Posterior vena cava (tissue), 2 donors: ENCODE measurements at places on chromosomes 6 and 20. TPM values are rescaled to one million over a fixed set of nuclear protein-coding genes. Genes with fewer than 3 reads are reported as not detected.

DNA sequence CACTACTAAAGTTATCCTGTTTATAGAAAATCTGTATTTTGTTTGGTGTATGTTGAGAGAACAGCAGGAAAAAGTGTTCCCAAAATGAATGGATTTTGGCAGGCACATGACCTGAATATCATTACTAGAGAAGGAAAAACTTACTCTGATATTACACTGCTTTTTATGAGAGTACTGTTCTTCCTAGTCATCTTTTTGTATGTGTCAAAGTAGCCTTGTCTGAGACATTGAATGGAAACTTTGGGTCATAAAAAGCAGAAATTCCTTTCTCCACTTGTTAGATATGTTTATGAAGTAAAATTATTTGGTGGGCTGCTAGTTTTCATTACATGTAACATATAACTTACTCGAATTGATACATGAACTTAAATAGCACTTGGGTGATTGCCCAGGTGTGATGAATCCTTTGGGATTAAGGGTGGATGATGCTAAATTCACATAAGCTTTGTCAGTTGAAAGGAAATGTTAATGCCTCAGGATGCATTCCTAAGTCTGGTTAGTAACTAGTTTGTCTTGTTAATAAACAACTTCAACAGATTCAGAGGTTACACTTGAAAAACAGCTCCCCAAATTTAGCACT is 206.7 kb downstream of the CENPW start:
- no peak for DNase-seq

DNA sequence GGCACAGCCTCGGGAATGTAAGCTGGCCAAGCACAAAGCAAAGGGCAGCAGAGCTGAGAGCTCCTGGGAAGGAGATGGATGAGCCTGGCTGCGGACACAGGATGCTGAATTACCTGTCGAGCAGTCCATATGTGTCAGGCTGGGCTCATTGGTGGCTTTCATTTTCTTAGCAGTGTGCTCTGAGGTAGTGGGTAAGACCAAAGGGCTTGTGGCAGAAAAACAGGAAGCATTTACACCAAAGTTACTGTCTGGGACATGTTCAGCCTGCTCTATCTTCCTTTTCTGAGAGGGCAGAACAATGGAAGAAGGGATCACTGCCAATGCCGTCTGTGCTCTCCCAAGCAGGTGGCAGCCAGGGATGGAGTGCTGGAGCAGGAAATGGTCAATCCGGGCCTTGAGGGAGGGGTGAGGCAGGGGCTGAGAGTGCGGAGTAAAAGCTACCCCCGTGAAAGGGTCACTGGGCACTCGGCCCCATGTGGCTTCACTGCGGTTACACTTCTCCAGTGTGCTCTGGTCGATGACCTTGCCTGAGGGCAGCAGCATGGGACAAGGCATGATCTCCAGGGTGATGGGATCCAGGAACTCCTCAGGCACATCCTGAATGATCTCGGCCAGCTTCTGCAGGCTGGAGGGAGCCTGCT is 36.9 kb upstream of the AVP start:
- no peak for DNase-seq

- no peak for DNase-seq
Measured at GRCh38 chr6:5674141-5674540, 332.6 kb downstream of the NRN1 start.

Gene C20orf202
- not detected for total RNA-seq
